ENCODE measurements at places on chromosomes 11 and 22.
A peak's percentile ranks its signal among the peaks of the same experiment; 100 is the strongest.

- no peak for DNase-seq
These were observed 7.7 kb downstream of the SLC37A2 start for GRCh38 chr11:125070699-125071254.

DNA sequence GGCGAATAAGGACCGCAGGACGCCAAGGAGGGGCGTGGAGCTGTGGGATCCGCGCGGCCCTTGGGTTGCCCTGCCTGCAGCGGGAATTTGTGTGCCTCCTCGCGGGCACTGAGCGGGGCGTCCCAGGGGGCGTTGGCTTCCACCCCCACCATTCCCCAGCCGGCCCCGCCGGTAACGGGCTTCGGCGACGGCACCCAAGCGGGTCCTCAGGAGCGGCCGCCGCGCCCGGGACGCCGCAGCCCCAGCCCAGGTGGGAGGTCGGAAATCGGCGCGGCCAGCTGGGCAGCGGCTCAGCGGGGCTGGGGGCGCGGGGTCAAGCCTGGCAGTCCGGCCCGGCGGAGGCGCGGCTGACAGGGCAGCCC, 320 bp downstream of the CLTCL1 start:
- peak; percentile 1 for DNase-seq

GRCh38 chr22:47572443-47572842, 810.0 kb downstream of the TBC1D22A start:
- DNase-seq: no peak

DNA sequence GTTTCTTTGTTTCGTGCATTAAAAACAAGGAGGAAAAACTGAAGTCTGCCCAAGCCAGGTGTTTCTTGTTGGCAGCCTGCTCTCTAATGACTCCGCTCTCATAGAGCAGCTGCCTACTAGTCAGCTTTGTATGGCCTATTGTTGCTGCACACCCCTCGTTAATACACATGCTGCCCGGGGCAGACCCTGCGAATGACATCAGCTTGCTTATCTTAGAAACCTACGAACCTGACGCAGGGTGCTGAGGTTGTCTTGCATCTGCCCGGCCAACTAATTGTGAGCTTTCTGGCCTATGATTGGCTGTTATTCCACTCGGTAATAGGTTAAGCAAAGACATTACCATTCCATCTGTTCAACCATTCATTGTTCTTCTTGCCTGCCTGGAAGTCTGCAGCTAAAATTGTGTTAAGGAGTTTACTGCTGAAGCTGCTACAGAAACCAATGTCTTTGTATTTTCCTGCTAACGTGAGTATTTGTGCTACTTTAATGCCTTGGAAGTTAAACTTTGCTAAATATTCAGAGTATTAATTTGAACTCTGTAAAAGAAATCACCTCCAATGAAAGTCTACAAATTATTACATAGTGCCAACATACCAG, 37.5 kb downstream of the ZC3H12C start:
- DNase-seq: no peak

- no peak for DNase-seq
These were observed 90.7 kb downstream of the CSNK2A3 start for GRCh38 chr11:11262171-11262920.

- no peak for DNase-seq
These were observed 5.1 kb upstream of the MS4A18 start for GRCh38 chr11:60719391-60719790.

GRCh38 chr11:19345848-19346681, 105.3 kb upstream of the E2F8 start:
- DNase-seq: no peak
